ENCODE measurements at places on chromosomes 16 and 17.

- DNase-seq = no peak
Measured at GRCh38 chr17:12114686-12115418, 94.2 kb downstream of the MAP2K4 start.

GRCh38 chr17:79872762-79873161, 33.5 kb upstream of the CBX4 start:
- no peak for DNase-seq

- no peak for DNase-seq
Measured at GRCh38 chr17:4049546-4049945, 85.3 kb upstream of the ATP2A3 start.

GRCh38 chr16:11824362-11824761, 27.0 kb downstream of the RSL1D1 start:
- DNase-seq = no peak

DNA sequence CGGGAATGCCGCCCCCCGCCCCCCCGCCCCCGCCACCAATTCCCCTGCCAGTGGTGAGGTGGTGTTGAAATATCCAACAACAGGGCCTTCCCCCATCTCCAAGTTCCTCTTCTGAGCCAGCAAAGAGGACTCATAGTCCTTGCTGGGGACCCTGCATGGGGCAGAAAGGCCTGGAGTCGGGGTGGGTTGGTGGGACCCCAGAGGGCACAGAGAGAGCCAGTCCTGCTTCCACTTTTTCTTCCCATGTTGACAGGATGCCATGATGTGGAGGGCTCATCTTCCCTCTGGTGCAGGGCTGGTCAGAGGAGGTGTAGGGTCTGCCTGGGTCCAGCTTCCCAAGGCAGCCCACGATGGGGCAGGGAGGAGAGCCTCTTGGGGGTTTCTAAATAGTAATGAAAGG, 49.0 kb upstream of the PIK3R6 start:
- DNase-seq = no peak

Data from endodermal cell (in vitro differentiated cells).